Progenitor cell of endocrine pancreas (in vitro differentiated cells): ENCODE measurements at places on chromosomes 11 and 22. TPM values are rescaled to one million over a fixed set of nuclear protein-coding genes. Genes with fewer than 3 reads are reported as not detected.

The CARS1 gene
- 56.4 and 64.5 TPM in 2 replicates for total RNA-seq

DNA sequence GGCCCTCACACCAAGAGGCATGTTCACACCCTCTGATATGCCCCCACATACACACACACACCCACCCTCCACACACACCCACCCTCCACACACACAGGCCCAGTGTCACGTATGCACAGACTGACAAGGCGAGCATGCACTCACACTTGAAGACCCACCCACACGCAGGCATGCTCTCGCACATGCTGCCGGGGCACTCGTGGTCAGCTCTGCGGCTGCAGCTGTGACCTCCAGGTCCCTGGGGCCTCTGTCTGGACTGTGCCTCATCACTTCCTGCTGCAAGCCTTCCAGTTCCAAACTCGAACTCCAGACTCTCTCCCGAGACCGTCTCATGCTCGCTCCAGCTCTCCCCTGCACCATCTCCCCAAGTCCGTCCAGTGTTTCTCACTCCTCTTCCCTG is 9.5 kb downstream of the DCHS1 start:
- DNase-seq, result no peak
- H3K4me1 ChIP-seq, result peaks cover 9% of the 10 kb centered on the region
- H3K4me3 ChIP-seq, result no peak overlapping the region
- no peaks in the 10 kb centered on the region for H3K36me3 ChIP-seq
- no peak overlapping the region for H3K27ac ChIP-seq

DNA sequence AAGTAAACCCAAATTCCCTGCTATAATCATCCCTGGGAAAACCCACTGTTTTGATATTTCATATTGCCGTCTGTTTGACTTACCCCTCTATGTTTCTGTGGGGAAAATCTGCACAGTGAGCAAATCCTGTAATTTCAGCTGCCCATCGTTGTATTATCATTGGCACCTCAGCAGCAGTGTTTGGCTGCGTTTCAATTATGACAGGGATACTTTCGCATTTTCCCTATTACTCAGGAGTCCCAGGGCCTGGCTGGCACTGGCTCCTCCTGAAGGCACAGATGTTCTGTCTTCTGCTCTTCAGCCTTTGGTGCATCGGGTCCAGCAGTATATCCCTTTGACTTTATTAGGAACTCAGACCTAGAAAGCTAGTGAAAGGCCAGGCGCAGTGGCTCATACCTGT is 12.2 kb upstream of the MMP12 start:
- H3K27me3 ChIP-seq, result no peaks in the 10 kb centered on the region
- H3K4me3 ChIP-seq, result no peak overlapping the region
- no peaks in the 10 kb centered on the region for H3K36me3 ChIP-seq
- H3K4me1 ChIP-seq, result no peaks in the 10 kb centered on the region
- DNase-seq, result no peak

- no peaks in the 10 kb centered on the region for H3K4me1 ChIP-seq
- peak; percentile 75 for DNase-seq
- no peak overlapping the region for H3K4me3 ChIP-seq
Measured at GRCh38 chr22:43867839-43868635, 5.7 kb upstream of the SULT4A1 start.

- DNase-seq, result no peak
- peaks cover 24% of the 10 kb centered on the region for H3K36me3 ChIP-seq
- peaks cover 3% of the 10 kb centered on the region for H3K4me1 ChIP-seq
- no peak overlapping the region for H3K27ac ChIP-seq
- no peak overlapping the region for H3K4me3 ChIP-seq
Measured at GRCh38 chr22:27970596-27971220, 51.7 kb upstream of the PITPNB start.

DNA sequence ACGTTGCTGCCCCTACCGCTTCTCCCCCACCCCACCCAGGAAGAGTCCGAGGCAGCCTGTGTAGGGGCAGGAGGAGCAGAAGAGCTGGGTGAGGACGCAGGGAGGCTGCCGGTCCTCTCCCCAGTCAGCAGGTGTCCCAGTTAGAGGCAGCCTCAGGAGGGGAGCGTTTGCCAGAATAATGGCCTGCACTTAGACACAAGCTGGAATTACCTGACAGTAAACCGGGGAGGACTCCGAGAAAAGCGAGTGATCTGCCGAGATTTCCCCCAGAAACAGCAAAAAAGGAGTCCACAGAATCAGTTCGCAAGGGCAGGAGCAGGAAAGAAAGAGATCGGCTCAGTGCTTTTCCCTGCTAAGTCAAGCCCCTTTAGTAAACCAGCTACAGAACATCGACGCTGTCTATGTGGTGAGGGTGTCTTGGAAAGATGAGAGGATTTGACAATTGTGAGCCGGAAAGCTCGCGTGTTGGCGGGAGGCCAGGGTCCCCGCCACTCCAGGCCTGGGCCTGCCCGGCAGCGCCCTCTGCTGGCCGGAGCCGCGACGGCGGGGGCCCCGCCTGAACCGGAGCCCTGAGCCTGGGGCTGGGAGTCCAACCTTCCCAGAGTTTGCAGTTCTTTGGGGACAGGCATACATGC is 17.7 kb upstream of the THRSP start:
- H3K4me1 ChIP-seq, result peaks cover 5% of the 10 kb centered on the region
- H3K36me3 ChIP-seq, result no peaks in the 10 kb centered on the region
- no peak overlapping the region for H3K27ac ChIP-seq

DNA sequence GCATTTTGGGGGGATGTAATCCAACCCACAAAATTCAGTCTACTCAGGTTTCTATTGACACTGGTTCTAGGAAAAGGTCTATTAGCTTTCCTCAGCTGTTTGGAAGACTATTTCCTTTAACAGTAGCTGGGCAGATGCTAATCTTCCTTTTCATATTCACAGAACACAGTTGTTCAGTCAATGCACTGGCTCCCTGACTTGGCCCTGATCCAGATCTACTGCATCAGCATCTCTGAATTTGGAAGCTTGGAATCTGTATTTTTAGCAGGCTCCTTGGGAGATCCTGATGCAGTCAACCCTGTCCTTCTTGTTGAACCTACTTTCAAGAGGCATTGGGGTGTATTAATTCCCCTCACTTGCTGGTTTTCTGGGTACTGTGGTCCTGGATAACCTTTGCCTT is 6.3 kb downstream of the HTATIP2 start:
- H3K4me1 ChIP-seq, result peaks cover 23% of the 10 kb centered on the region
- no peak for DNase-seq
- H3K27ac ChIP-seq, result no peak overlapping the region
- no peaks in the 10 kb centered on the region for H3K27me3 ChIP-seq
- H3K4me3 ChIP-seq, result no peak overlapping the region
- H3K36me3 ChIP-seq, result no peaks in the 10 kb centered on the region

GRCh38 chr11:114163830-114164401 is 104.4 kb downstream of the ZBTB16 start:
- H3K4me3 ChIP-seq, result no peak overlapping the region
- peaks cover 2% of the 10 kb centered on the region for H3K36me3 ChIP-seq
- H3K4me1 ChIP-seq, result peaks cover 35% of the 10 kb centered on the region
- peak overlapping the region; percentile 26 for H3K27ac ChIP-seq
- H3K27me3 ChIP-seq, result no peaks in the 10 kb centered on the region

DNA sequence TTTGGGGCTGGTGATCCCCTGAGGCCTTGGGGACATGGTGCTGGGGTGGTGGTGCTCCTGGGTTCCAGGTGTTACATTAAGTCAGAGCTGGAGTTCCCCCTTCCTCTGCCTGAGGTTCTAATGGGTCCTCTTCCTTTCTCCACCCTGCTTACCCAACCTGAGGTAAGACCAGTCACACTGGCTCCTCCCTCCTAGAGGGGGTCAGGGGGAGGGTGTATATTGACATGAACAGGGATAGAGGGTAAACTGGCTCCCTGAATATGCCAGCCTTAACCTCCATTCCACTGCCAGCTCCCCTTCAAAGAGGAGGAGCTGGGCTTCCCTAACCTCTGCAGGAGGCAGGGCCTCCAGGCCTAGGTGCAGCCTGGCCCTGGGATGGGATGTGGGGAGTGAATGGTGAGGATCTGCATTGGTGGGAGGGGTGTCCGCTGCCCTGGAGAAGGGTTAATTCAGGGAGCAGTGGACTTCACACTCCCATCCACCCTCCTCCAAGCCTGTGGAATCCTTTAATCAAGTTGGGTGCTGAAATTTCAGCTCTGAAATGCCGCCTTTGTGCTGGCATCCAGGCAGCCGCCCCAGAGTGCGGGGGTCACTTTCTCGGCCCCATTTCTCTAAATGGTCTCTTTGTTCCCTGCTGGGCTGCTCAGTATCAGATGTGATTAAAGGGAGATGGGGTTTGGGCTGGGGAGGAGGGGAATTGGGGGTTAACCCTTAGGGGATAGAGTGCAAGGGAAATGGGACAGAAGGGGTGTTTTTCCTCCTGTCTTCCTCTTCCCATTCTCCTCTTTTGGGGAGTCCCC is 15.2 kb downstream of the POLR2F start:
- no peak for DNase-seq
- H3K36me3 ChIP-seq, result peaks cover 18% of the 10 kb centered on the region
- H3K4me3 ChIP-seq, result no peak overlapping the region
- H3K27me3 ChIP-seq, result no peaks in the 10 kb centered on the region
